ENCODE measurements at places on chromosomes 6 and 20. TPM values are rescaled to one million over a fixed set of nuclear protein-coding genes. Genes with fewer than 3 reads are reported as not detected.
A peak's percentile ranks its signal among the peaks of the same experiment; 100 is the strongest.

- no peak for DNase-seq
Observed at GRCh38 chr6:3522561-3523260, 65.9 kb upstream of the SLC22A23 start.

DNA sequence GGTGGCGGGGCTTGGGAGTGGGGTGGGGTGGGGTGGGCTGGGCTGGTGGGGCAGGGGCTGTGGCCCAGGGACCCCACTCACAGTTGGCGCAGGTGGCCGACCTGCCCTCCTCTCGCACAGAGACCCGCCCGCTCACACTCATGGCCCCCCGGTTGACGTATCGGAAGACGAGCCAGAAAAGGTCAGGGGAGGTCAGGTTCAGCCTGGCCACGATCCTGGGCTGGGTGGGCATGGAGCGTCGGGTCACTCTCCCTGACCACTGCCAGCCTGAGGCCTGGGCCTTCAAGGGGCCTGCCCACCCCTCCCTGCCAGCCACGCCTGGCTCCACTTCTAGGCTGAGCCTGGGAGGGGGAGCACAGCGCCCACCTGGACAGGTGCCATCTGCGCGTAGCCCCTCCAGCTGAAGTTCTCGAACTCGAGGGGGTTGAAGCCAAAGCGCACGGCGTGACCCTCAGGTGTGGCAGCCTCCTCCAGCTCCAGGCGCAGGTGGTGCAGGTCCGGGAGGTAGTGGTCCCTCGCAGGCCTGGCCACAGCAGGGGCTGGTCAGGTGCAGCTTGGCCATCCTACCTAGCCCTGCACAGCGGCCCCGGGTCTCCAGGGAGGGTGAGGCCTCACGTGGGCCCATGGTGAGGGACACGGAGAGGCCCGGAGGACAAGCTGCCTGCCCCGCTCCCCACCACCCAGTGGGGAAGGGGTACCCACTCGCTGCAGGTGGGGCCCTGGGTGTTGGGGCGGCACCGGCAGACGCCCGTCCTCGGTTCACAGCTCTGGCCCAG, 31.2 kb downstream of the ADRM1 start:
- no peak for DNase-seq

- no peak for DNase-seq
Observed at GRCh38 chr6:3228771-3229565, 1.5 kb upstream of the TUBB2B start.

- no peak for DNase-seq
Observed at GRCh38 chr6:170372380-170373325, 66.1 kb downstream of the FAM120B start.

DNA sequence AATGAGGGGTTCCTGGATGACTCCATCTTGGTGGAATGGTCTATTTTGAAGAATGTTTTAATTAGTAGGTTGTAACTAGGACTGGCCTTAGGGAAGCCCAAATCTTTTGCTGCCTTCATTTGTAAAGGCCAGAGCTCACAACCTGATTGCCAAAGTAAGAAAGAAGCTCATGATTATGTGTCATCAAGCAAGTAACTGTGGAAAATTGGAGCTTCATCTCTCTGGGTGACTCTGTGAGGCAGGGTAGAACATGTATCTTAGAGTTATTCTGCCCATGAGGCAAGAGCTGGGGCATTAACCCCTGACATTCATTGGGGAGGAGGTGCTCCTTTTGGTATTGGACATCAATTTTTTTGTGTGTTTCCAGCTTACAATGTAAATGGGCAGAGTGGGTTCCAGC, 273.9 kb upstream of the JAG1 start:
- no peak for DNase-seq

GRCh38 chr6:106077170-106077569, 9.0 kb upstream of the PRDM1 start:
- DNase-seq = no peak

DNA sequence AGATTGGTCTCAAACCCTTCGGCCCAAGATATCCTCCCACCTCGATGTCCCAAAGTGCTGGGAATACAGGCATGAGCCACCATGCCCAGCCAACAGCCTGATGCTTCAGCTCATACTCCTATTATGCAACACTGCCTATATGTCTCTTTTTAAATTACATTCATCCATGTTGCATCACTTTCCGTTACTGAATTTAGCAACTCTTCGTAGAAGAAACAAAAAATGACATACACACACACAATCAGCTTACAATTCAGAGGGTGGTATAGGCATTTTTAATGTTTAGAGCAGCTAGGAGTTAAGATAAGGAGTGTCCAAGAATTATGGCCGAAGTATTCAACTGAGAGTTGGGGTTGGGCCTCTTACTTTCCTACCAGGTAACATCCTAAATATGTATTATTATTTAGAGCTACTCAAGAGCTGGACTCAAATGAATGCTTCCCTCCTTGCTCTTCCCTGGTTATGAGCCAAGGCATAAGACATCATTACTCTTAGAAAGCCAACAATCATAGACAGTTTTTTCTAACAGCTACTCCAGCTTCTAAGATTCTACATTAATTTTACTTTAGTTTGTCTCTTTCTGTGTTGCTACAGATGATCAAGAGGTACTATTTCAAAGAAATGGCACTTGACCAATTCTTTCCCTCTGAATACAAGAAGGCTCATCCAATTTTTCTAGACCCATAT, 62.0 kb upstream of the BMP5 start:
- no peak for DNase-seq

- peak; percentile 52 for DNase-seq
Observed at GRCh38 chr6:53593001-53593488, 48.1 kb upstream of the GCLC start.

GRCh38 chr20:19543101-19543500, 215.0 kb upstream of the RIN2 start:
- DNase-seq = no peak

DNA sequence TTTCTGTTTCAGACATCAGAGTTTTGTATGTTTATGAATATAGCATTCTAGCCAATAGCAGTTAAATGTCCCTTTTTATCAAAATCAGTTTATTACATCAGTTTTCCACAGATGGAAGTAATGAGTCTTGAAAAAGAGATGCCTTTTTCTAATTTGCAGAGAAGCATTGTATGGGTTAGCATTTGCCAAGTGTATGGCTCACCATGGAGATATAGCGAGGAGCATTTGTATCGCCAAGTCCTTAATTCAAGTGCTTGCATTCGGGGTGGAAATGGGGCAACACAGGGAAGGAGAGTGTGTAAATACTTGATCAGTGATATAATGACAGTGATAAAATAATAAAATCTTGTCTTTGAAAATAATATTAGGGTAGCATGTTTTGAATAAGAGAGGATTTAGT, 42.9 kb downstream of the TXLNB start:
- DNase-seq = no peak

GRCh38 chr6:129207832-129208231, 324.9 kb downstream of the LAMA2 start:
- no peak for DNase-seq

DNA sequence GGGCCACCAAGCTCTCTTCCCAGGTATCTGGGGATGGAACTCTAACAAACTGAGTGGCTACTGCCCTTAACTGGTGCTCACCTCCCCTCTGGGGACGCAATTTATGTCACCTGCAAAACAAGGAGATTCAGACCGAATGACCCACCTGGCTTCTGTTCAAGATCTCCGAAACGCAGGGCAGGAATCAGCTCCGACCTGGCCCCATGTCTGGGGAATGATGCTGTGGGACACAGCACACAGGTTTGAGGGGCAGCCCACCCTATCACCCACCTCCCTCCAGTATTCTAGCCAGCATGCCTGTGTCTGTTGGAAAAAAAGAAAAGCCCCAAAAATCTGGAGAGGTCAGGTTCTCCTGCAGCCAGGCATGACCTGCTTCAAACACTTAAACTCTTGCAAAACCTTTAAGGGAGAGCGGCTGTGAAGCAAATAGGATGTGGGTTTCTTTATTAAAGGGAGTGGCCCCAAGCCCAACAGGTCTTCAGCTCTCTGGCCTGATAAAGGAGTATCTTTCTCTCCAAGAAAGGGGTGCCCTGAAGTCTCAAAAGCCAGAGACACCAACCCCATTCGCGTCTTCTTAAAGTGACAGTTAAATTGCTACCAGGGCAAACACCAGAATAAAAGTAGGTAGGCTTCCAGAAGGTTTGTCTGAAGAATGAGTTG, 6.4 kb downstream of the PREX1 start:
- DNase-seq = no peak

GRCh38 chr6:154766288-154766687, 33.1 kb downstream of the SCAF8 start:
- DNase-seq = no peak

DNA sequence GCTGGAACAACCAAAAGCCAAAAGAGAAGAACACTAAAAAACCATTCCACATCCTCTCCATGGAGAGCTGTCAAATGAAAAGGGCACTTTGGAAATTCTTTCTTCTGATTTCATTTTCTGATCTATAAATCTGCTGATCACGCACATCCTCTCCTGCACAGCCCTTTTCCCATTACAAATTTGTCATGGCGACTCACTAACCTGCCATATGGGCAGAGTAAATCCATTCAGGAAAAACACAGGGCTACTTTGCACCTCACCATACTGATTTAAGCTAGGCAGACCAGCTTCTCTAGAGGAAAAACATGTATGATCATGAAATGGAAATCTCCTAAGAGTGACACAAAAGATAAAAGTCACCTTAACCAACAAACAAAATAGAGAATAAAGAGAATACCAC, 26.0 kb downstream of the TOMM6 start:
- no peak for DNase-seq

The ZNF184 gene
- total RNA-seq = 10.2 TPM

The ANKRD66 gene
- not detected for total RNA-seq

The CFAP206 gene
- 0.97 TPM for total RNA-seq

The WASF1 gene
- 12.9 TPM for total RNA-seq

The DAAM2 gene
- 9.6 TPM for total RNA-seq

All from H4 (cell line).